ENCODE measurements at places on chromosomes 16 and 17. TPM values are rescaled to one million over a fixed set of nuclear protein-coding genes. Genes with fewer than 3 reads are reported as not detected.

DNA sequence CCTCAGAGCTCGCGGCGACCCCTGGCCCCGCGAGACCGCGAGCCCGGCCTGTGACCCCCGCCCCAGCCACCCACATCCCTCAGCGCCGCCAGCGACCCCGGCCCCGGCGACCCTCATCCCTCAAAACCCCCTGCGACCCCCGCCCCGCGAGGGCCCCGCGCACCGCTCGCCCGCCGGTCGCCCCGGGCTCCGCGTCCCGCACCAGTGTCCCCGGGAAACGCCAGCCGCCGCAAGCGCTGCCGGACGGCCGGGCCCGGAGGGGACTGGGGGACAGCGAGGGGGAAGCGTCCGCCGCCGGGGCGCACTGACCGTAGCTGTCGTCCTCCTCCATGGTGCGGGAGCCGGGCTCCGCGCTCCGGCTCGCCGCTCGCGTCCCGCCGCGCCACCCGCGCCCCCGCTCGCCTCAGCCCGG lies at the start of gene CYTH1:
TSS of gene CYTH1 (minus strand) at position 381 of the 412 bp plus-strand sequence. CDS start at position 331, 50 bp downstream.
- no peak for ATAC-seq

Gene ABCC12
- total RNA-seq, result not detected

Gene PRAC2
- total RNA-seq, result not detected

Gene LITAF
- total RNA-seq, result 82.9 TPM

DNA sequence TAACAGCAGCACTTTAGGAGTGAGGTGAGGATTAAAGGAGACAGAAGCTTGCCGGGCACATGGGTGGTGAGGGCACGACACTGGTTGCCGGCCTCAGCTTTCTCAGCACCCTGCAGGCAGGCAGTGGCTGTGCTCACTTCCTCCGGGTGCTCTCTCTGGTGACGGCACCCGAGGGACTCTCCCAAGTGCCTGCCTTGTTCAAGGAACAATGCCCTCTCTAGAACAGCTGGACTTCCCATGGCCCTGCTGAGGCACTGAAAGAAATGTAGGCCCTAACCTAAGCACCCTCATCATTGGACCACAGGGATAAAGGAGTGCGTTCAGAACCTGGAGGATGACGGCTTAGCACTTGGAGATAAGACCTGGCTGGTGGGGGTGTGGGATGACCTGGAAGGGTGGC lies 72.7 kb downstream of the N4BP1 start:
- ATAC-seq, result peak; percentile 51

GRCh38 chr16:20859229-20859628 lies 40.9 kb downstream of the DCUN1D3 start:
- no peak for ATAC-seq

Gene VAT1L
- total RNA-seq, result not detected

- ATAC-seq, result peak; percentile 84
Observed at GRCh38 chr17:74520016-74520434, 11.2 kb downstream of the CD300LB start.

DNA sequence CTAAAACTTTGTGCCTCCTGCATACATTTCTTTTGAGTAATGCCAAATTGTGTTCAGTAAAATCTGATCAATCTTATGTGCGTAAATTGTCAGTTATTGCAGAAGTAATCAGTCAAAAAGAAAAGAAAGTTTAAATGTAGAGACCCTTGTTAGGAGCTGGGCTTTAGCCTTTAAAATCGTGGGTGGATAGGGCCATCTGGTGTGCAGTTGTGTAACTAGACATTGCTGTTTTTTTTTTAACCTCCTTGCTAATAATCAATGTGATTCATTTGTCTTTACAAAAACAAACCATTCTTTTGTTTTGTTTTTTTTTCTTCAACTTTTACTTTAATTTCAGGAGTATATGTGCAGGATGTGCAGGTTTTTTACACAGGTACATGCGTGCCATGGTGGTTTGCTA lies 5.3 kb upstream of the WWOX start:
- ATAC-seq, result no peak

Gene SLC16A6
- 0.64 TPM for total RNA-seq

GRCh38 chr17:29567554-29568330 lies 759 bp upstream of the TP53I13 start:
- peak; percentile 65 for ATAC-seq

Gene CCDC154
- 2.1 TPM for total RNA-seq

Gene CLDN7
- total RNA-seq, result 1.0 TPM

DNA sequence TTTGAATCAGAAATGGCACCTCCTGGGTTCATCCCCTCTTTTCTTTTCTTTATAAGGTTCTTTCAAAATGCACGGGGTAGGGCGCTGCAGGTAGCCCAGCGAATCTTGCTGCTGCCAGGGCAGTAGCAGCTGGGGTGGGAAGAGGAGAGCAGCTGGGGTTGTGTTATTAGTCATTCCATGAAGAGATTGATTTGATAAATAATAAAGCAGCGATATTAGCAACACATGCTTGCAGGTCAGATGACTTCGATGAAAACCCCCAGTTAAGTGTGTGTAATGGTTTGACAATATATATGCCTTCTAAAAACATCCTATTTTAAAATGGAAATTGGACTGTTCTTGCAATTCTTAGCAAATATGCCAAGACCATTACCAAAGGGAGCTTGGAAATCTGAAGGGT lies 200.7 kb downstream of the CCDC182 start:
- ATAC-seq, result no peak

DNA sequence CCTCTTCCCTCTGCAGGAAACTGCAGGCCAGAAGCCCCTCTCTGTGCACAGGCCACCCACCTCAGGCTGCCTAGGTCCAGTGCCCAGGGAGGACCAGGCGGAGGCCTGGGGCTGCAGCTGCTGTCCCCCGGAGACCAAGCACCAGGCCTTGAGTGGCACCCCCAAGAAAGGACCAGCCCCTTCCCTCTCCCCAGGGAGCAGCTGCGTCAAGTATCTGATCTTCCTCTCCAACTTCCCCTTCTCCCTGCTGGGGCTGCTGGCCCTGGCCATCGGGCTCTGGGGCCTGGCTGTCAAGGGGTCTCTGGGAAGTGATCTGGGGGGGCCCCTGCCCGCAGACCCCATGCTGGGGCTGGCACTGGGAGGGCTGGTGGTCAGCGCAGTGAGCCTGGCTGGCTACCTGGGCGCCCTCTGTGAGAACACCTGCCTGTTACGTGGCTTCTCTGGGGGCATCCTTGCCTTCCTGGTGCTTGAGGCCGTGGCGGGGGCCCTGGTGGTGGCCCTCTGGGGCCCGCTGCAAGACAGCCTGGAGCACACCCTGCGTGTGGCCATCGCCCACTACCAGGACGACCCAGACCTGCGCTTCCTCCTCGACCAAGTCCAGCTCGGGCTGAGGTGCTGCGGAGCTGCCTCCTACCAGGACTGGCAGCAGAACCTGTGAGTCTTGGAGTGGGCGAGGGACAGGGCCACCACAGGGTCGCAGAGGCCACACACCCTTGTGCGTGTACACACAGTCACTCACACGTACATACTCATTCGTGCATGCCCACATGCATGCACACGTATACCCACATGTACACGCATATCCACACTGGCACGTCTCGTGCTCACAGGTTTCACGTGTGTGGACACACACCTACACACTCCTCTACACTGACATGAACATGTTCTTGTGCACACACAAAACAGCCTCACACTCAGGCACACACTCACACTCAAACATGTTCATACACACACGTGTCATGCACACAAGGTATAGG lies 8.3 kb downstream of the TSPAN10 start:
- no peak for ATAC-seq
